ENCODE measurements at places on chromosomes 2 and 18.

- DNase-seq, result no peak
Observed at GRCh38 chr18:11997466-11997865, 16.2 kb downstream of the IMPA2 start.

DNA sequence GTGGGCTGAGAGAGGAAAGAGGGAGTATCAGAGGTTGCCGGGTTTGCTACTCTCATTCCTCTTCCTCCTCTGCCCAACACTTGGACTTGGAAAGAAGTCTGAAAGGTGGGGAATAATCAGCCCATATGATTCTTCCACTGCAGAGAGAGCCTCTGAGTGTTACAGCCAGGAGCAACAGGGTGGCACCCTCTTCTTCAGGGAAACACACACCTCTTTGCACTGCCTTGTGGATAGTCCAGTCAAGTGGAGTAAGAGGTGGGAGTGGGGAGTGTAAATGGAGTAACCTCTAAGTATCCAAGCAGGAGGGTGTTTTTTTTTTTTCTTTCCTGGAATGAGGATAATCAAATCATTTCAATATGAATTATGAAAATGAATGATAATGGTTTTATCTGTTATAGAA lies 9.0 kb upstream of the SERPINB8 start:
- DNase-seq, result no peak

GRCh38 chr2:41736586-41736985 lies 311.2 kb upstream of the PKDCC start:
- DNase-seq, result no peak

- no peak for DNase-seq
Observed at GRCh38 chr2:202693503-202693902, 58.7 kb downstream of the FAM117B start.

DNA sequence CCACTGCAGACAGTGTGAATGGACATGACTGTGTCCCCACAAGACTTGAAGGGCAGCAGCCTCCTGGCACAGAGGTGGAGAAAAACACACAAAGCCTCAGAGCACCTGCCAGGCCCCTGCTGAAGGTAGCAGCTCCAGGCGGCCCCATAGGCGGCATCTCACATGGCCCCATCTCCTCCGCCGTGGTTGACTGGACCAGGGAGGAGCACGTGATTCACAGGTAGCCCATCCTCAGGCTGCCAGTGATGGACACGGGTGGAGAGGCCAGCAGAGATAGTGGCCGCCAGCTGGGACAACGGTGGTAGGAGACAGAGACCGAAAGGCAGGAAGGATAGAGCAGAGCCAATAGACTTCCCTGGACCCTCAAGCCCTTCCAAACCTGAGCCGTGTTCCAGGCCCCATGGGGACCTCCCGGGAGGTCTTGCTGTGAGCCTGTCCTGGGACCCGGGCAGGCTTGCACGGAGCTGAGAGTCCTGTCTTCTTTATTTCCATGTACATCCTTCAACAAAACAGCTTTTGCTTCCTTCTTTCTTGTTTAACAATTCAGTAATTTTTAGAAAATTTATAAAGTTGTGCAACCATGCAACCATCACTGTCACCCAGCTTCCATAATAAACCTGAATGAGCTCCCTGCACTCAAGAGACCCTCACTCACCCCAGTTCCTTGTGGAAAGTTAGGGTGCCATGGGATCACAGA lies 26.9 kb downstream of the GPR55 start:
- no peak for DNase-seq

DNA sequence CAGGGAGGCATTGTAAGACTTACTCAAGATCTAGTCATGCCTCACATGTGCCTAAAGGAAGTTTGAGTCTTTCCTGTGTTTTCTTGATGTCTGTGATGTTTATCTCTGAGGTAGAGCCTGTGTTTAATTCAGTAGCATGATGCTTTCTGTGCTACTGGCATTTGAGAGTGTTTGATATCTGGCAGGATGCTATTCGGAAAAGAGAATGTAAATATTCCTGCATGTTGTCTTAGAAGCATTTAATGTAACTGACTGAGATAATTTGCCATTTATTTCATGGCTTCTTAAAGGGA lies 58.8 kb downstream of the GREB1L start:
- DNase-seq, result no peak

DNA sequence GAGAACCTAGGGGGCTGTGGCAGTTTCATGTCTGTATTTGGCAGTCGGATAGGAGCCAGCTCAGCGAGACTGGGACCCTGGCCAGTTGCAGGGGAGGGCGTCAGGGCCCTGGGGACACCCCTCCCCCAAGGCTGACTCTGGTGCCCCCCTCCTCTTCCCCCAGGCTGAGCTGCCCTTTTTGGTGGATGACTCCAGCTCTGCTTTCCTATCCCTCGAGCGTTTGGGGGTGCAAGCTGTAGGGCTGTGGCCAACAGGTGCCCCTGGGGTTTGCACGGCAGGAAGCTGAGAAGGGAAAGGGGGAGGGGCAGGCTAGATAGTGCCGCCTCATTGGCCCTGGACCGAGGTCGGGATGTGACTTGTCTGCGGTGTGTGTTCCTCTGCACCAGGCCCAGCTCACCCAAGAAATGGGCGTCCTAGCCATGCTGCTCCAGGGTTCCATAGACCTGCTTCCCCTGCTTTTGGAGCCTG lies 26.4 kb downstream of the SPEG start:
- no peak for DNase-seq

DNA sequence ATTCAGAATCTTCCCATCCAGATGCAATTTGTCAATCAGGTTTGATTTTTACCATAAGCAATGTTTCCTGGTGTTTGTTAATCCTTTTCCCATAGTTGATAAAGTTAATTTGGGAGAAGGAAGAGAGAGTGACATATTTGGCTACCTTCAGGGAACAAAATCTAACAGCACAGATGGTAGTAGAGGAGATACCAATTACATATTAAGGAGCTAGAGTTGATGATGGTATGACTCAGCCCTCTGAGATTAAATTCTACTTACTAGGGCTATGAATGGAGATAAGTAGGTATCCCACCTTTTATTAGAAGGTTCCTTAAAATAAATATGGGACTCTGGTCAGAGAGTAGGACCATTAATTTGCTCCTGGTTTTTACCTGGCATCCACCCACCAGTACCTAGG lies 139.7 kb downstream of the EHBP1 start:
- DNase-seq, result no peak

GRCh38 chr2:238346544-238346943 lies 26.2 kb downstream of the TRAF3IP1 start:
- no peak for DNase-seq

Data from stimulated activated CD4-positive, alpha-beta T cell treated with anti-CD3 and anti-CD28 coated beads, TNF-alpha, amount 100 ng/mL, for 24 hours (primary cell).